ENCODE measurements at places on chromosomes 3 and 15.

- no peak for DNase-seq
These were observed 15.5 kb downstream of the ZIC4 start for GRCh38 chr3:147390589-147391569.

DNA sequence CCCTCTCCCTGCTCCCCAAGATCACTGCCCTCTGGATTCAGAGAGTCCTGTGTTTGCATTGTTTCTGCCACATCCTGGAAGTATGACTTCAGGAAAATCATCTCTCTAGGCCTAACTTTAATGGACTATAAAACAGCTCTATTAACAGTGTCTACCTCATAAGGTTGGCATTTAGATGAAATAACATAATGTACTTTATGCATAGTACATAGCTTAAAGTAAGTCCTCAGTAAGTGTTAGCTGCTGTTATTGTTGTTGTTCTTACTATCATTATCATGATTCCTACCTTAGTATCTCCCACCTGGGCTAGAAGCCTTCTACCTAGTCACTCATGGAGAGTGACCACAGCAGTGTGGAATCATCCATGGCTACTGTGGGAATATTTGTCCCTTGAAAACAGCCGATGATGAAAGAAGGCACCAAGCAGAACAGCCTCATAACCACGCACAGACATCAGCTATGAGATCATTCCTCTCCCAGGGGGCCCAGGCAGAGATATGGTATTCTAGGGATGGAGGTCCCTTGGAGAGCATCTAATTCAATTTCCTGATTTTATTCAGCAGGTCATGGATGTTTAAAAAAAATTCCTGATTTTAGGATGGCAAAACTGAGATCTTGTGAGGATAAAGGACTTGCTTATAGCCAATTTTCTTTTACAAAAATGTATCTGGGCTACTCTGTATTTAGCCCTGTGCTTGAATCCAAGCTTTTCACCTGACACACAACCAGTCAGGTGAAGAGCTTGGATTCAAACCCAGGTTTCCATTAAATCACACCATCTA is 1.9 kb downstream of the FSD2 start:
- DNase-seq: no peak

DNA sequence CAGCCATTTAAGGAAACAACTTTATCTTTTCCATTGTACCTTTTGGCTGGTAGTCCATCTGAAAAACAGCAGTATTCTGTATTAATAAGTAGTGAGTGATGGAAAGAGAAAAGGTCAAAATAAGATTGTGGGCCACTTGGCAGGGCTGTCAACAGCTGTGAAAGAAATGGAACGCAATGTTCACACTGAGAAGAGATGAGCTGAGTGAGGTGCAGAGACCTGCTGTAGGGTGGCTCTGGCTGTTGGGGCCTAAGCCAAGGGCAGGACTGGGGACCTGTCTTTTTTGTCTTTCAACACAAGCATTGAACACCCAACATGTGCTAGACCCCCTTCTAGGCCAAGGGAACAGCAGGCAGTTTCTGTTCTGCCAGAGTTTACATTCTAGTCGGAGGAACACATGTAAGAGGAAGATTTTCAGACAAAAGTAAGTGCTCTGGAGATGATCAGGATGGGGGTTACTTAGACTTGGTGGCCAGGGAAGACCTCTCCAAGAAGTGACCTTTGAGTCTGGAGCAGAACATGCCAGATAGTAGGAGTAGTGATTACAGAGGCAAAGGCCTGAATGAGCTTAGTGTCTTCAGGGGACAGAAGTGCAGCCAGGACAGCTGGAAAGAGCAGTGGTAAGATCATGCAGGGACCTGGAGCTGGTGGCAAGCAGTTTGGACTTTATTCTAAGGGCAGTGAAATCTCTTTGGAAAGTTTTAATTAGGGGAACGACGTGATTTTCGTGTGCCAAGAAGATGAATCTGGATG is 29.6 kb downstream of the TSEN2 start:
- no peak for DNase-seq

DNA sequence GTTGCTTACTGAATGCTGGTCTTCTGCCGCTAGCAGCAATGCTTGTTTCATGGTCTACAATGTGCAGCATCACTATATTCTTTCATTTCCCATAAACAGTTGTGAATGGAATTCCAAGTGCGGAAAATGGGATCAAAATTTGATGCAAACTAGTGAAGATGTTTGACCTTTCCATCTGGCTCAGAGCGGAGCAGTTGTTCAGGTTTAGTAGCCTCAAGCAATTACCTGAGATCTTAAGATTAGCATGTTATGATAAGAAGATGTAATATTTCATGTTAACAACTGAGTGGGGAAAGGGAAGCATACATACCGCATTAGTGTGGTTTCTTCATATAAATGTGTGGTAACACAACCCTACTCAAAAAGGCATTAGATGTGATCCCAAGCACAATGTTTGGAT is 221.1 kb upstream of the CFAP20DC start:
- DNase-seq: no peak

GRCh38 chr15:38021259-38021658 is 86.8 kb downstream of the TMCO5A start:
- no peak for DNase-seq

DNA sequence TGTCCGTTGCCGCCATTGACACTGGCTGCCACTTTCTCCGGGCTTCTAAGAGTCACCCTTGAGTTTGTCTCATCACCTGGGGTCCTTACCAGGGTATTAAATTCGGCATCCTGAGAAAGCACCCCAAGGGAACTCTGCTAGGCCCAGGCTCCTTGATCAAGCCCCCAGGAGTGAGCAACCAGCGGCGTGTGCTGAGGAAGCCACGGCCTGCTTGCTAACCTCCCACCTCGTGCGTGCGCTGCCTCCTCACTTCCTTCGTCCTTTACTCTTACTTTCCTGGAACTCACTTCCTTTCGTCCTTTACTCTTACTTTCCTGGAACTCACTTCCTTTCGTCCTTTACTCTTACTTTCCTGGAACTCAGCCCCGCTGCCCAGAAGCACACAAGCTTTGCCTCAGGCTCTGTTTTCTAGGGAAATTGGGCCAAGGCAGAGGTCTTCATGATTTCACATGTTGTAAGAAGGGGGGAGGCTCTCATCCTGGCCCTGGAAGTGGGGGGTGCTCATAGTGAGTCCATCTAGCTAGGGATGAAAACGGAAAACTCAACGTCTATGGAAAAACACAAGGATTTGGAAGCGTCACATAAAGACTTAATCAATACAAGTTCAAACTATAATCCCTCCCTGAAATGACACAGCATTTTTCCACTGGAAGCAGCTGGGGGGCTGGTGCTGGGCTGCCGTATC is 36.7 kb upstream of the BDH1 start:
- no peak for DNase-seq

GRCh38 chr3:32219537-32219936 is 18.9 kb upstream of the CMTM8 start:
- DNase-seq: no peak

DNA sequence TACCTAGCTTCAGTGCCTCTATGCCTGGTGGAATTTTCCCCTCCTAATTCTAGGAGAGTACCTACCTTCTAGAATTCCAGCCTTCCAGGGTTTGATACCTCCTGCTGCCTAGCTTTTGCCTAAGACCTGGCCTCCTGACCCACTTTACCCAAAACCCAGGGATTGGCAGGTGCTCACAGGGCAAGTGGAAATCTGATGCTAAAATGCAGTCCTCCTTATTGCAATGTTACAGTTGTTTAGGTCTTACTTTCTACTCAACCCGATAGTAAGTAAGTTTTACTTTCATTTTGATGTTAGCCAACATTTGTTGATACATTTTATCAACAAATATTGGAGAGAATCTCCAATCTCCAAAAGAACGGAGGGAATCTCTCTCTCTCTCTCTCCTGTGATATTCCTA is 275.9 kb downstream of the DOCK3 start:
- DNase-seq: no peak
